ENCODE measurements at places on chromosomes 5 and 9.

DNA sequence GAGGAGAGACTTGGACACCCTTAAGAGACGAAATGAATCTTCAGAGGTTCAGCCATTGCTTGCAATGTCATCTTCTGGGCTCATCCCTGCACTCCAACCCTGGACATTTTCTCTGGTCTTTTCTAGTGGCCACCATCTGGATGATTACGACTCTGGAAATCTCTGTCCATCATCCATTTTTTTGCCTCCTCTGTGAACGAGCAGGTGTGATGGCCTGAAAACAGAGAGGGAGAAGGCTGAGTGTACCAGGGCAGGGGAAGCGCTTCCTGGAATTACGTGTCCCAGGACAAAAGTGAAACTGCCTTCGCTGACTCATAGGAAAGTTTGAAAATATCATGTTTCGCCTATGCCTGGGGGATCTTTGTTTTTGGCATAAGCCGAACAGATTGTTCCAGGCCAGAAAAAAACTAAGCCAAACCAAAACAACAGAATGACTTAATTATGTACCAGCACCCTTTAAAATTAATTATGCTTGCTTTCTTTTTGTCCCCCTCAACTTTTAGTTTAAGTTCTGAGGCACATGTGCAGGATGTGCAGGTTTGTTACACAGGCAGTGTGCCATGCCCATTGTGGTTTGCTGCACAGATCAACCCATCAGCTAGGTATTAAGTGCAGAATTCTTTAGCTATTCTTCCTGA is 31.9 kb downstream of the ANKRD33B start:
- DNase-seq = no peak

DNA sequence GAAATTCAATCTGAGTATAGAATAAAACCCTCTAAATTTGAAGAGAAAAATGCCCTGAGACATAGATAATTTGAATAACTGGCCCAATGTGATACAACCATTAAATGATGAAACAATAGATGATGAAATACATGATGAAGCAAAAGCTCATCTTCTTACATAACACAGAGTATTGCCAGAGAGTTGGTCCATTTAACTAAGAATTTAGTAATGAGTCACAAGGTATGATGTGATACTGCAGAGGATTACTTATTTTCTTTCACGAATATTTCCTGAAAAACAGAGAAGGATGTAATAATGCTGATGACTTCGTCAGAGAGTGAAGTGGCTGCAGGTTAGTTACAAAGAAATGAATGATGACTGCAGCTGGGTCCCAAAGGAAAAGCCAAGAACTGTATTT is 379.3 kb downstream of the CDH12 start:
- no peak for DNase-seq

GRCh38 chr5:111776913-111777781 is 20.2 kb upstream of the NREP start:
- DNase-seq = no peak

- DNase-seq = no peak
Measured at GRCh38 chr5:166014256-166014655, 2277.2 kb upstream of the WWC1 start.

DNA sequence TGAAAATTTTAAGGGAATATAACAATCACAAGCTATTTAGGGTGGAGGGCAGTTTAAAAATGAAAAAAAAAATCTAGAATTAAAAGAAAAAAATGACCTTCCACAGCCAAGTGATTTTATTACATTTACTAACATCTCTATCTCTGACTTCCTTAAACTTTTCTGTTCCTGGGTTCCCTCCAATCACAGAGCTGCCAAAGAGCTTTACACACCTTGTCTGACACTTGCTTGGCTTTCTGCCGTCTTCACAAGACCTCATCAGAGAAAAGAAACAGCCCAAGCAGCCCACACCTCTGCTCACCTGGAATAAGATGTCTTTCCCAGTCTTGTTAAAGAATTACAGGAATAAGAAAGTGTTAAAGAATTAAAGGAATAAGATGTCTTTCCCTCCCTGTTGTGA is 38.9 kb downstream of the PSMB7 start:
- no peak for DNase-seq

- peak; percentile 52 for DNase-seq
Measured at GRCh38 chr5:75049456-75050351, 2.7 kb downstream of the GCNT4 start.

DNA sequence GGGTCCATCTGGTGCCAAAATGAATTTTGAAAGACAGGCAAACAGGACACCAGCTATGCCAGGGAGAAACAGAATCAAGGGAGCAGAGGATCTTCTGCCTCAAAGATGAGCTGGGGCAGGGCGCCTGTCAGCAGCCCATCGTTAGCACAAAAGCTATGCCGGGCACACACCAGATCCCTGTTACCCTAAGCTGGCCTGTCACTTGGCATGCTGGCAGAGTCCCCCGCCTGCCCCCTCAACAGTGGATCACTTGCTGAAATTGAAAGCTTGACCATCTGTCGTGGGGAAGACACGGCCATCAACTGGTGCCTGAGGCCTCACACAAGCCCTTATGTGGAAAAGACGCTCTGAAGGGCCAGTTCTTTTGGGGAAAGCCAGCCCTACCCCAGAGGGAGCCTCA is 256.4 kb downstream of the EBF1 start:
- no peak for DNase-seq

DNA sequence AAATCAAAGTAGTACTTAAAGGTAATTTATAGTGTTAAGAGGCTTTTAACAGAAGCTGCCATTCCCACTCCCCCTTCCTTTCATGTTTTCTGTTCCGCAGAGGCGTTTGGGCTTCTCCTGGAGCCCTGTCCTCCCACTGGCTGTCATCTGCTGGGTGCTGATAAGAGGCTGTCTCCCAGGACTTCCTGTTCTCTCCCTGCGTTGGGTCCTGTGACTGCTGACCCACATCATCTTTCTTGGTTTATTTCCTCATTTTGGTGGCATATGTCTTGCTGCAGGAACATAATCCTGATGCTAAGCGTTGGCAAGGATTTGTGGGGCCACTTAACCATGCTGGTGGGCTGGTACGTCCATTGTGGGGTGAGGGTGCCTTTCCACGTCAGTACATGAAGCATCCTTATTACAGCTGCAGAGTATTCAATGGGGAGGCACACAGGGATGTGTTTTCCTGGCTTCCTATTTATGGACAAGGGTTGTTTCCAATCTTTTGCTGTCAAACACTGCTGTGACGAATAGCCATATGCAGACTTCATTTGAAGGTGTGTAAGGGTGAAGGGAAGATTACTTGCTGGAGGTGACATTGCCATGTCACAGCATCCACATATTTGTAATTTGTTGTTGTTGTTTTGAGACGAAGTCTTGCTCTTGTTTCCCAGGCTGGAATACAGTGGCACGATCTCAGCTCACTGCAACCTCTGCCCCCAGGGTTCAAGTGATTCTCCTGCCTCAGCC is 22.3 kb upstream of the RNF130 start:
- no peak for DNase-seq

GRCh38 chr9:97900103-97900737 is 22.1 kb downstream of the TRMO start:
- DNase-seq = no peak

GRCh38 chr5:66542711-66543110 is 53.5 kb upstream of the MAST4 start:
- DNase-seq = no peak

DNA sequence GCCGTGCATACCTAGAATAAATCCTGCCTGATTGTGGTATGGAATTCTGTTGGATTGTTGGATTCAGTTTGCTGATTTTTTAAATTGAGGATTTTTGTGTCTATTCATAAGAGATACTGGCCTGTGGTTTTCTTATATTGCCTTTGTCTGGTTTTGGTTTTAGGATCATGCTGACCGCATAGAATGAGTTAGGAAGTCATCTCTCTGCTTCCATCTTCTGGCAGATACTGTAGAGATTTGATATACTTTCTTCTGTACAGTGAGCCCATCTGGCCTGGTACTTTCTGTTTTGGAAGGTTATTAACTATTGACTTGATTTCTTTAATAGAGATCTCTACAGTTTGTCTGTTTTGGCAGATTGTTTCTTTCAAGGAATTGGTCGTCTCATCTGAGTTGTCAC is 14.7 kb downstream of the CEP72 start:
- DNase-seq = no peak

GRCh38 chr5:172599204-172599567 is 41.9 kb upstream of the NEURL1B start:
- no peak for DNase-seq

DNA sequence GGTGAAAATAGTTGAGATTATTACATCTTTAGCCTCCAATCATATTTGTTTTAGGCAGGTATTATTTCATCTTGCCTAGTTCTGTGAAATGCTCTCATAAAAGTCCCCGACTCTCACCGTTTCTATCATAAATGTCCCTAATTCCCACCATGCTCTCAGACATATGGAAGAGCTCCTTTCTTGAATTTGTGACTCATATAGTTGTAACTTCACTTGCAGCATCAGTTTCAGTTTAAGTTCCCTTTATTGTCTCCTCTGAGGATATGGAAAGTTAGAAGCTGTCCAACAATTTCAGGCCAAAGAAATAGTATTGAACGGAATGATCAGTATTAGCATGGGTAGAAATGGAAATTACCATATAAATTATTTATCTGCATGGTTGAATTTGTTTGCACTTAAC is 187.5 kb upstream of the NR4A3 start:
- DNase-seq = no peak

DNA sequence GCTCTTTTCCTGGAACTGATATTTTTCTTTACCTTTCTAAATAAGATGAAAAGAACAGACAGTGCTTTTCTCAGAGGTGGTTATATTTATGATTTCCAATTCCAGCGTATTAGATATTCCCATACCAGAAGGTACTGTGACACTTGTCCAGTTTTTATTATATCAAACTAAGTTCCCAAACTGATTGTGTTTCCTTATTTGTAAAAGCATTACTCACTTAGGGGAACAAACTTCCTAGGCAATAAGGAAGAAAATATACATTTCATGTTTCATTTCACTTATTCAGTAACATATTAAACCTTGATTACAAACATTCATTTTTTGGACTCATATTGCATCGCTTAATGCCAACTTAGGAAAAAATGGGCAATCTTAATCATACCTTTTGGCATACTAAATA is 1480.0 kb upstream of the NUDT12 start:
- no peak for DNase-seq

DNA sequence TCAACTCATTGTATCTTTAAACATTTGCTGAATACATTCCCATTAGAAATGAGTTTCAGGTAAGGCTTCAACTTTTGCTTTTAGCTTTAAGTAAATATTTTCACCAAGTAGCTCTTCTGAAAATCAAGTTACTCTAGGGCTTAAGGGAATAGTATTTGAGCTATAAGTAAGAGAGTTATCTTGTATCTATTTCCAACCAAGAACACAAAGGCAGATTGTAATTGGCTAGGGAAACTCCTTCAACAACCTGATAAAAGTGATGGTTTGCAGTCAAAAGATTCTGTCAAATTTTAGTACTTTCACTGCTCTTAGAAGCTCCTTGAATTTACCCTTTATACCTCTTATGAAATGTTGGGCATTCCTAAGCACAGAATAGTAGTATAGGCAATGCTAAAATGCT is 13.0 kb downstream of the ELL2 start:
- no peak for DNase-seq
